Neural progenitor cell (in vitro differentiated cells): ENCODE measurements at places on chromosomes 7 and 10. TPM values are rescaled to one million over a fixed set of nuclear protein-coding genes. Genes with fewer than 3 reads are reported as not detected.

Gene PRSS1
- total RNA-seq, result not detected in 2 replicates

Gene CLCN1
- not detected in 2 replicates for total RNA-seq

Gene NEBL
- total RNA-seq, result 52.8 and 77.6 TPM in 2 replicates

Gene SMKR1
- 0.53 and 0.56 TPM in 2 replicates for total RNA-seq

Gene RNF148
- 0.11 and 0.40 TPM in 2 replicates for total RNA-seq

Gene ADD3
- total RNA-seq, result 202 and 345 TPM in 2 replicates

Gene ANXA11
- 2.7 and 7.3 TPM in 2 replicates for total RNA-seq

Gene UNCX
- total RNA-seq, result not detected in 2 replicates

Gene NOD1
- 5.0 and 7.4 TPM in 2 replicates for total RNA-seq

Gene DRGX
- total RNA-seq, result not detected in 2 replicates

Gene LYZL2
- total RNA-seq, result not detected in 2 replicates
